Stimulated activated CD8-positive, alpha-beta memory T cell treated with anti-CD3 and anti-CD28 coated beads, Interleukin-7, amount 100 ng/mL, for 1 hour (primary cell): ENCODE measurements at places on chromosomes 1 and 21.

DNA sequence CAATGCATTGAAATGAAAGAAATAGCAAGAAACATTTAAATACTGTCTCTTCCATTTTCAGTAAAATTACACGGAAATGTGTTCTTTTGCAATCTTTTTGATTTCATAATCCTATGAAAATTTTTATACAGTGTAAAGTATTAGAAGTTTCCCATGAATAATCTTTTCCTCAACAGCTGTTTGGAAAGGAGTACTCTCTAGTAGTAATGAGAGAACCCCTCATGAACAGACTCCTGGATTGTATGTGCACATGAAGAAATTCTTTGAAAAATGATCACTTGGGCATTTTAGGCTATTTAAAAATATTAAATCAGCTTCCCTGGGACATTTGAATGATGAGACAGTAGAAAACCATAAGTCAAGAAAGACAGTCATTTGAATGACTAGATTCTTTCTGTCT is 64.4 kb downstream of the LHX9 start:
- no peak for DNase-seq

DNA sequence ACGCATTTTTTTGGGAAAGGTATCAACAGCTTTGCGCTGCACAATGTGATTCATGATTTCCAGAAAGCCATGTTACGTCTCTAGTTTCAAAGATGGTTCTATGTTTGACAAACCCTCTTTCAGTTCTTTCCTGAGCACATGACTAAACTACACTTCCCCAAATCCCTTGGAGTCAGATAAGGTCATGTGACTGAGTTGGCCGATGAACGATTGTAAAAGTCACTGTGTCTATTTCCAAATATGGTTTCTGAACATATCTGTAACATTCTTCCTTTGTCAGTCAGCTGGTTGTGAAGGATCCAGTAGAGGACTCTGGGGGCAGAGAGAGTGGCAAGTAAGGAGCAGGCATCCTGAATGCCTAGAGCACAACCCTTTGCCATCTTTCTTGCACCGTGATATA is 35.4 kb downstream of the TMPRSS15 start:
- DNase-seq = no peak

DNA sequence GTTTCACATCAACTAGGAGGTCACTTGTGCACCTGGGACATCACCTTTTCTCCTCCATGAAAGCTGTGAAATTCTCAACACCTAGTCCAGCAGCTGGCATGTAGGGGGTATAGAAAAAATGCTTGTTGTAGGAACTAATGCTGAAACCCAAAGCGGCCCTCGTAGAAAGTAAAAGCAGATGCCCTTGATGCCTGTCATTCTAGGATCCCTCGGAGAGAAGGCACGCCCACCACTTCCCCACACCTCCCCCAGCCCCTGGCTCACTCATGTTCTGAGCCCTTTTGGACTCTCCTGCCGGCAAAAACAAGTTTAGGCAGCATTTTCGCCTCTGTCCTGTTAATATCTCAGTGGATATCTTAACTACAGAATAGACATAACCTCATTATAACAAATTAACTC is 36.5 kb downstream of the RIPK4 start:
- DNase-seq = no peak

DNA sequence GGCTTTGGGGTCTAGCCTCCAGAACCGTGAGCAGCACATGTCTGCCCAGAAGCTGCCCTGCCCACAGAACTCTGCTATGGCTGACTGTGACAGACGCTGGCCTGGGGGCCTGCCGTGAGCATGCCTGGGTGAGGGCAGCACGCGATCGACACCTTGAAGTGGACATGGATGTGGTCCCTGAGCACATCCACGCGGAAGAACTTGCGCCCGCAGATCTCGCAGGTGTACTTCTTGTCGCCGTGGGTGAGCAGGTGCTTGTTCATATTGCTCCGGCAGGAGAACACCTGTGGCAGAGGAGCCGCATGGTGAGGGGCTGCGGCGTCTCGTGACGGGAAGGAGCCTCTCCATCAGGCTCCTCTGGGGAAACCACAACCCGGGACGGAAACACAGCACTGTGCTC is 56.0 kb downstream of the PRDM15 start:
- DNase-seq = no peak

- DNase-seq = no peak
Measured at GRCh38 chr1:33182896-33183295, 1.1 kb upstream of the TRIM62 start.

- DNase-seq = no peak
Measured at GRCh38 chr1:153513023-153513422, 22.8 kb downstream of the S100A6 start.

GRCh38 chr1:226697151-226697928 is 41.7 kb downstream of the ITPKB start:
- no peak for DNase-seq

- no peak for DNase-seq
Measured at GRCh38 chr1:5570931-5571330, 421.3 kb downstream of the NPHP4 start.

DNA sequence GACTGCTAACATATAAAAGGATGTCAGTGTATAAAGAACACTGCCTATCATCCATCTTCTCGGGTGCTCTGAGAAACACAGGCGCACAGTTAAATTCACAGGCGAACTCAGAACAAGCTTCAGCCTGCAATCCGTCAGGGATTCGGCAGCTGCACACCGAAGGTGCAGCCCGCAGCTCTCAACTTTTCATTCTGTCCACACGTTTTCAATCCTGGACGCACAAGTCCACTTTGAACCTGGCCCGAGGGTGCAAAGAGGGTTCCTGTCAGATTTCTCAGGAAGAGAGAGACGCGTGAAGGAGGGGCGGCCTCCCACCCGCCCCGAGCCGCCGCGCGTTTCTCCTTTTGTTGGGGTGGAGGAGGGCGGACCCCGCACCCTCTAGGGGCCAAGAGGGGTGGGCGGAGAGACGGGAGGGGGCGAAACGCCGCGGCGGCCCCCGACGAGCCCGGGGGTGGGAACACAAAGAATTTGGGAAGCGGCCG is 724 bp downstream of the DOCK7 start:
- DNase-seq = no peak

DNA sequence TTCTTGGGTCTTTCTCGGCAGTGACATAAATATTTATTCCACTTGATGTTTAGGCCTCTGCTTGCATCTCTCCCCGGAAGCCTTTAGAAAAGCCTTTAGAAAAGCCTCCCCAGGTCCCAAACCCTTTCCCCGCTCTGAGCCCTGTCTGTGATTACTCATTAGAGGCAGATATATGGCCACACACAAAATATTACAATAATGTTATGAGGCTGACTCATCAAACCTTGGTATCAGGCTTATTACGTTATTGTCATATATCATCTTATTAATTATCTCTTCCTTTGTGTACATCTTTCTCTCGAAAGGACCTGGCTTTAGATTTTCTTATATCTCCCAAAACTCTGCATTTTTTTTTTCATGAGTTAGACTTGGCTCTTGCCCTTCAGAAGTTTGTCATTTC is 69.5 kb downstream of the FGGY start:
- no peak for DNase-seq

DNA sequence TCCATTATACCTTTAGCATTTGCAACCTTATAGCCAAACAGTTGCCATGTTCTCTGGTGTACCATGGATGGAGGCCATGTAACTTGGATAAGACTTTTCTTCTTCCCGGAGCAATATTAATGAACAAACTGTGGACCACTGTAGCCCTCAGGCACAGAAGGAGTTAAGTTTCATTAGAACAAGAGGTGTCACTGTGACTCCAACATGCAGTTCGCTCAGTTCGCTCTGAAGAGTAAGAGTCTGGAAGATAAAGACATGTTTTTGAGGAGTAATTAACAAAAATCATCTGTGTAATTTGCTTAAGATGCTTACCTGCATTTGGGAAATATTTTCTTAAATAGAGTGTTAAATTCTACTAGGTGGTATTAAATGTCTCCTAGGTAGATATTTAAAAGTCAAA is 4.1 kb downstream of the KIF26B start:
- no peak for DNase-seq

- no peak for DNase-seq
Measured at GRCh38 chr21:37970548-37970947, 54.3 kb upstream of the KCNJ6 start.

DNA sequence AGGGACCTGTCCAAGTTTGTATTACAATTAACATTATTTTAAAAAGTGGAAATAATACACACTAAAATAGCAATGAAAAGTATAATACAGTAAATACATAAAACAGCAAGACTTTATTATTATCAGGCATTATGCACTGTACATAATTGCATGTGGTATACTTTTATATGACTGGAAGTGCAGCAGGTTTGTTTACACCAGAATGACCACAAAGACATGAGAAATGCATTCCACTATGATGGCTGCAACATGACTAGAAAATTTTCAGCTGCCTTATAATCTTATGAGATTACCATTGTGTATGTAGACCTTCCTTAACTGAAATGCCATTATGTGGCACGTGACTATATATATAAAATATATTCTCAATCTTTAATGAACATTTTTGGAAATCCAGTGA is 1699.6 kb downstream of the KCNT2 start:
- no peak for DNase-seq

DNA sequence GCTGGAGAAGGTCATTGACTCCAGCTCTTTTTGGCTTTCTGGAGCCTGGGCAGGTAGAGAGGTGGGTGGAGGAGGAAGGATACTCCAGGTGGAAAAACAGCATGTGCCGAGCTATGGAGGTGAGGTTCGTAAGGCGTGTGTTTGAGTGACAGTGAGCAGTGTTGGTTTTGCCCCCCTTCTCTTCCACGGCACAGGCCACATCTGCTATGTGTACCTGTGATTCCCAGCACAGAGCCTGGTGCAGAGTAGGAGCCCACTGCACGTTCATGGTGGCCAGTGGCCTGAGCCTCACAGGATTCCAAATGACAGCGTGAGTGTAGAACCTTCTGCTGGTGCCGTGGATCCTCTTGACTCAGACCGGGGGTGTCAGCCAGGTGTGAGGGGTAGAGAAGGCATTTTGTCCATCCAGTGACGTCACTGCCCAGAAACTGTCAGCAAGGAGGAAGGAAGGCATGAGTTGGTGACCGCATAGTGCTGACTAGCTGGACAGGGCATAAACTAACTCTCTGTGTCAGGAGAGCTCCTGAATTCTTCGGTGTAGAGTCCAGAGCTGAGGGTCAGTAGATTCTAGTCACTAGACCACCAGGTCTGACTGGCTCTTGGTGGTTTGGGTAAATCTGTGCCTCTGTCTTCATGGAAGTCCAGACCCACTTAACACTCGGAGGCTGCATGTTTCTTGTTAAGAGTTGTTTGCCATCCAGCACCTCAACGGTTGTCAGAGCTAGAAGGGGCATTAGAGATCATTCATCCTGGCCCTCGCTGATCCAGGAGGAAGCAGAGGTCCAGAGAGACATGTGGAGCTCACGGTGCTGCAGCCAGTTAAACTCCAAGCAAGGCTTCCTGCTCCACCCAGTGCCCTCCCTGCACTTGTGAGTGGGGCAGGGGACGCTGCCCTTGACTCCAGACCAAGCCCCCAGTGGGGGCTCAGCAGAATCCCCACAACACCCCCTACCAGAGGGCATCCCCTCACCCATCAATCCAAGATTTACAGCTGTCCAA is 3.8 kb downstream of the QSOX1 start:
- no peak for DNase-seq

- no peak for DNase-seq
Measured at GRCh38 chr21:23394458-23394857, 2212.8 kb downstream of the MRPL39 start.

GRCh38 chr1:234584926-234585325 is 25.1 kb downstream of the IRF2BP2 start:
- no peak for DNase-seq

- DNase-seq = no peak
Measured at GRCh38 chr21:35284199-35284598, 235.1 kb upstream of the RUNX1 start.

DNA sequence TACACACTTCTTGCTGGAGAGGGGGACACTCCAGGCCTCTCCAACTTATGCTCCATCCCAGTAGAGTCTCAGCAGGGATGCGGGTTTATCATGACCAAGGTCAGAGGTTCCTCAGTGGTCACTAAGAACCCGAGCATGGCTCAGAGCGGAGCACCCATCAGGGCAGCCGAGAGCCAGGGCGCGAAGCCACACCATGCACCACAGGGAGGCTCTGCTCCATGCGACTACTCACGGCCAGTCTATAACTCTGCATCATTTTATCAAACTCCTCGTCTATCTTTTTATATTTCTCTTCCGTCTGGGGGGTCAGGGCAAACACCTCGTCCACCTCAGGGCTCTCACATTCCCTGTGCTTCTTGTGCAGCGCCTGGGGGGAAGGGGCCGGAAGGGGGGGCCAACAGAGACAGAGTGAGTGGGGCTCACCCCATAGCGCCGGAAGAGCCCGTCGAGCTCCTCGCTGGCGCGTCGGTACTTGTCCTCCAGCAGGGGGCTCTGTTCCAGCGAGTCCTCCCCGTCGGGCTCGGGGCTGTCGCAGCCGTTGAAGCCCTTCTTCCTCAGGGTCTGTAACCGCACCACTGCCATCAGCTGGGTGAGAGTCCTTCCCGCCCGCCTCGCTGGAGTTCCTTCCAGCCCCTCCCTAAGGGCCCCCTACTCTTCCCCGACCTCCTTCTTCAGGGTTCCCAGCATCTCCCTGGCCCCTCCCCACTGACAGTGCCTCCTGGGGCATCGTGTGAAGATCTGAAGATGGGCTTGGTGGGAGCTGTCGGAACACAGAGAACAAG is 20.0 kb downstream of the MEF2D start:
- peak; percentile 62 for DNase-seq

DNA sequence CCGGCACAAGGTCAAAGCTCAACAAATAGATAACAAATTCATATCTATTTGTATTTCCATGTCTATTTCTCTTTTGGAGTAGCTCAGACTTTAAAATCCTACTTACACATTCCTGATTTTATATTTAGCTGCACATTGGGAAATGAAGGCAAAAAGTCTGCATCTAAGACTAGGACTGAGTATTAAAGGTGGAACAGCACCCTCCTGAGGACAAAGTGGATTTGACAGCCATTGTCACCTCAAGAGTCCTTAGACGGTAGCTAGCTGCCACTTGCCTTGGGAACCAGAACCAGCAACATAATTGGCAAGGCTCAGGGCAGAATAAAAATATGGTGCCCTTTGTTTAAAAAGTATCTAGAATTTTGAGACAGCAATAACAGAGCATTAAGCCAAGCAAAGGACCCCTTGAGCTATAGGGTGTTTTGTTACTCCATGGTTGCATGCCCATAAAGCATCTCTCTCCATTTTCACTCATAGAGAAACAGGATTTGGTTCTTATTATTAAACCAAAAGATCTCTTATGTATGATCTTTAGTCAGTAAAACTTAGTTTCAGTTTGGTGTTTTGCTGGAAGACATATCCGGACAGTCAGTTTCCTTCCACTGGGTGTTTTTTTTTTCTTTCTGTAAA is 30.0 kb upstream of the SGIP1 start:
- no peak for DNase-seq

DNA sequence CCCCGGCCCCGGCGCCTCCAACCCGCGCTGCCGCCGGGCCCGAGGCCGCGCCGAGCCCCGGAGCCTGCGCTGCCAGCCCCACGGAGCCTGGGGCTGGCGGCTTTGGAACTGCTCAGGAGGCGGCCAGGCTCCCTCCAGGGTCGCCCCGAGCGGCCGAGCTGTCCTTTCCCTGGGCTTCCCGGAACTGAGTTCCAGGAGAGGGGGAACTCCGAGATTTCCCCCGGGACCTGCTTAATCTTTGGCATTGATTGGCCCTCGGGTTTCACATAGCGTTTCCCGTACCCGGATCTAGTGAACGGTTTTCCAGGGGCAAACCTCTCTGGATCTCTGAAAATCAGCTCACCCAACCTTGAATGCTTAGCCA is 504 bp downstream of the H6PD start:
- DNase-seq = no peak
